Right hindlimb (tissue), 1 donor: ENCODE measurements at places on chromosomes 7 and 10.

DNA sequence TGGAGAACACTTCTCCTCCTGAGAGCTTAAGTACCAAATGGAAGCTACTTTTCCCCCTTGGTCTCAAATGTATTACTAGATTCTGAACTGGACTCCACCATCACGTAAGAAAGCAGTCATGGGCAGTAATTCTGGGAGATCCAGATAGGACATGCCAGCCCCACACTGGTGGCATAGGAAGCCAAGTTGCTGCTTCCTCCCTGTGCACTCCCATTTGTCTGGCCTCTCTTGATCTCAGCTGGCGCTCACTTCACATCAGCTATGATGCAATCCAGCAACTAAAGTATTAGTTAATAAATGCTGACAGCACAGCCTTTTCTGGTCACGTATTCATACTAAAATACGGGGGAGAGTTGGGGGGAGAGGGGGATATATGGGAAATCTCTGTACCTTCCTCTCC, 3.4 kb upstream of the IL6 start:
- DNase-seq: no peak

DNA sequence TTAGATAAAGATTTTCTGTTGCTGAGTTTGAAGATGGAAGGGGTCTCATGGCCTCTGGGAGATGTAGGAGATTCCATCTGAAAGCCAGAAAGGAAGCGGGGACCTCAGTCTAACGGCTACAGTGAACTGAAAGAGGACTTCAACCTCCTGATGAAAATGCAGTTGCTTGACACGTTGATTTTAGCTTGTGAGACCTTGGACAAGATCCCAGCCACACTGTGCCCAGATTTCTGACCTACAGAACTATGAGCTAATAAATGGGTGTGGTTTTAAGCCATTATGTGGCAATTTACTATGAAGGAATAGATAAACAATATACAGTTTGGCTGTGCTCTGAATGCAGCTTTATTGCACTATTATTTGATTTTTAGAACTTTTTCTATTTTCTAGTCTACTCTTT, 342.3 kb upstream of the SEMA3D start:
- DNase-seq: no peak

DNA sequence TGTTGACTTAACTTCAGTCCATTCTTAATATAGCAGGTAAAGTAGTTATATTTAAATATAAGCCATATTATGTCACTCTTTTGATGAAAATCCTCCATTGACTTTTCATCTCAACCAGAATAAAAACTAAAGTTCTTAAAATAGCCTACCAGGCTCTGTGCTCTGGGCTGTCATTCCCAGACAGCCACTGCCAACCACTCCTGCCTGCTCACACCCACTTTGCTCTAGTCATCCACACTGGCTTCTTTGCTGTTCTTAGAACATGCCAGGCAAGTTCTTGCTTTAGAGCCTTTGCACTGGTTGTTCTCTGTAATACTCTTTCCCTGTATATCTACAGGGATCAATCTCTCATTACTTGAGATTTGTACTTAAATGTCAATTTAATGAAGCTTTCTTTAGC, 80.6 kb downstream of the ZEB1 start:
- no peak for DNase-seq

GRCh38 chr10:4649886-4650508, 176.0 kb upstream of the AKR1E2 start:
- DNase-seq: no peak

- DNase-seq: no peak
These were observed 4.6 kb upstream of the ZNF862 start for GRCh38 chr7:149833495-149834130.

DNA sequence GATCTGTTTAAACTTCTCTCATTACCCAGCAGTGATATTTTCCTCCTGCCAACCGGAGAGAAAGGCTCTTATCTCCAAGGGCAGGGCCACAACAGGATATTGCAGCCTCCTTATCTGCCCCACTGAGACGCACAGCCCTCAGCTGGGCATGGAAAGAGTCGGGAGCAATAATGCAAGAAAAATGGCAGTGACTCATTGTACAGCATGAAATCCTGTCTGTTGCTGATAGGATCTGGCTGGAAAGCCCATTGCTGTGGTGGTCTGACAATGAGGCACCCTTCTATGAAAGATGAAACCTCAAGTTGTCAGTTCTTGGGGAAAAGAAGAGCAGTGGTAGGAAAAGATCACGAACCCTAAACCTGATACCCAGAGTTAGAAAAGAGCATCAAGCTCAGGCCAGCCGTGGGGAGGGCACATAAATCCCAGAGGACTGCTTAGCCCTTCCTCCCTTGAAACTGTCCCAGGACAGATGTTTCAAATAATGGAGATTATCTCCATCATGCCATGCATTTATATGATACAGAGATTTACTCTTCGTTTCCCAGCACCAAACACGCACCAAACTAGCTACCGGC, 47.0 kb upstream of the FIGNL1 start:
- DNase-seq: no peak

DNA sequence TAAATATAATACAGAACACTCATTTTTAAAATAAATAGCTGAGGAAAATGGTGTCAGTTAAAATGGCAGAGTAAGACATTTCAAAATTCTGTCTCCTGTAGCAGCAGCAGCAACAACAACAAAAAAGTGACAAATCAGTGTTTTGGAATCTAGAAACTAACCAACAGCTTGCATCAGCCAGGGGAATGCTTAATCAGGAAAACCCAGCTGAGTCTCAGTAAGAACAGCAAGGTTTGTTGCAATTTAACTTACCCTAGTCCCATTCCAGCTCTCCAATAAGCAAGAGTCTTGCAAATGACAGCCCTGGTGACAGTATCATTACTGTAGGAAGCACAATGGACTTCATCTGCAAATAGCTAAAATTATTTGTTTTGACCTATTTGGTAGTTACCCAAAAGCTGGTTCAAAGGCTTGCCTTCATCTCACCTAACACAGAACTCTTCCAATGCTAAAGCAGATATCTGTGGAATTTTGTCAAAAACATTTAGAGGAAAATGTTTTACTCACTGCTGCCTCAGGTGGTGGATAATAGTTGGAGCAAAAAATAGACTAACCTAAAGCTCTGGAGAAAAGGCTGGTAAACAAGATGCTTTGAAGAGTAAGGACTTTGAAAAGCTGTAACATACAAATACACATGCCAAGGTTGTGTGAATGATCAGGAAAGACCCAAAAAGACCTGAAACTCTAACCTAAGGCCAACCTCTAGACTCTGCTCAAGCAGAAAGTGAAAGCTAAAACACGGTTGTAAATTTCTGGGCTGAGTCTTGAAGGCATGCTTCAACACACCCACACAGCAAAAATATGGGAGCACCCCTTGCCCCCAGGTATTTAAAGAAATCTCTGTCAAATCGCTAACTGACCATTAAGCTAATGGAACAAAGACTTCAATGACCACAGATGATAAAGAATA, 9.9 kb upstream of the ARHGAP22 start:
- DNase-seq: no peak

DNA sequence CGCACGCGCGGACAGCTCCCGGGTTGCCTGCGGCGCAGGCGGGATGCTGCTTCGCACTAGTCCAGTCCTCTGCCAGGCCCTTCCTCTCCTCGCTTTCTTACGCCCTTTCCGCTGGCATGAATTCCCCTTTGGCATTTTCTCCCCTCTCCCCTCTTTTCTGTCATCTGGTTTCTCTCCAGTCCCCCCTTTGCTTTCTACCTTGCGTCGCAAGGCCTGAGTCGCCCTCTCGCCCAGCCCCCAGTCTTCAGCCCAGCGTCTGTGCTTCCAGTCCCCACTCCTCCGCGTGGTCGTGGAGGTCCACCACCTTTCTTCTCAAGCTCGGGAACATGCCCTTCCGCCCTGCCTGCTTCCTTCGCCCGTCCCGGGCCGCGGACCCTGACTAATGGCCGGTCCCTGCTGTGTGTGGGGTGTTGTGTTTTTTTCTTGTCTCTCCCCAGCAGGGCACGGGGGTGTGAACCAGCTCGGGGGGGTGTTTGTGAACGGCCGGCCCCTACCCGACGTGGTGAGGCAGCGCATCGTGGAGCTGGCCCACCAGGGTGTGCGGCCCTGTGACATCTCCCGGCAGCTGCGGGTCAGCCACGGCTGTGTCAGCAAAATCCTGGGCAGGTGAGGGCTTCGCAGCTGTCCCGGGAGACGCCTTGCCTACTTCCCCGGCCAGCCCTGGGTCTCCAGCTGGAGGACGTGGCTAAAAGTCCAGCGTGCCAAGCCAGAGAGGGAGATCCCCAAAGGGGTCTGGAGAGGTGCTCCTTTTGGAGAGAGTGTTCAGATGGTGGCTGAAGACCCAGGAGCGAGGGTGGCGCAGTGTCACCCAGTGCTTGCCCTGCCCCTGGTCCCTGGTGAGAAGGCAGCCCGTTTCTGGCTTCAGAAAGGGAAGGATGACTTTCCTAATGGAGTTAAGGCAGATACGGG, 4.2 kb downstream of the PAX2 start:
- DNase-seq: no peak

- peak; percentile 77 for DNase-seq
These were observed 513 bp downstream of the ODAD2 start for GRCh38 chr10:27998178-27998953.

- peak; percentile 39 for DNase-seq
These were observed 63.0 kb downstream of the ABRAXAS2 start for GRCh38 chr10:124864421-124865193.

GRCh38 chr10:31239961-31240360, 79.1 kb upstream of the ZEB1 start:
- DNase-seq: no peak

GRCh38 chr10:122492006-122492405, 30.7 kb downstream of the HTRA1 start:
- DNase-seq: no peak

- DNase-seq: no peak
These were observed 202.6 kb upstream of the PPP2R2D start for GRCh38 chr10:131698232-131698631.

- DNase-seq: no peak
These were observed 9.7 kb downstream of the TACR2 start for GRCh38 chr10:69406816-69407580.

DNA sequence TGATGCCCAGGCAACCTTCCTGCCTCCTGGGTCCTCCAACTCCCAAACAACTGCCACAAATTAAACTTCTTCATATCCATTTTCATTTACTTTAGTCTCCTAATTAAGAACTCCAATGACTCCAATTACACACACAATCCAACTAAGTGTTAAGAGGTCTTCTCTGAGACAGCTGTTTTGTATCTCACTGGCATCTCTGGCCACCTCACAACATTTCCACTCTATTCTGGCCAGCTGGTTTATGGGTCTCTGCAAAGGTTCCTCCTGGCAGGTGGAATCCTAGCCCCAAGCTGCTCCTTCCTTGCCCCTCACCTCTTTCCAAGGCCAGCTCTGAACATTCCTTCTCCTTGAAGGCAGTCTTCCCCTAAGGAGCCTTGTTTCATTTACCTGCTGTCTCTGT, 123.1 kb upstream of the HPS1 start:
- no peak for DNase-seq

GRCh38 chr7:44287488-44288380, 37.7 kb downstream of the CAMK2B start:
- DNase-seq: no peak

- DNase-seq: no peak
These were observed 15.1 kb upstream of the RALA start for GRCh38 chr7:39608278-39608677.

- DNase-seq: no peak
These were observed 16.0 kb upstream of the RASGEF1A start for GRCh38 chr10:43282881-43283280.

DNA sequence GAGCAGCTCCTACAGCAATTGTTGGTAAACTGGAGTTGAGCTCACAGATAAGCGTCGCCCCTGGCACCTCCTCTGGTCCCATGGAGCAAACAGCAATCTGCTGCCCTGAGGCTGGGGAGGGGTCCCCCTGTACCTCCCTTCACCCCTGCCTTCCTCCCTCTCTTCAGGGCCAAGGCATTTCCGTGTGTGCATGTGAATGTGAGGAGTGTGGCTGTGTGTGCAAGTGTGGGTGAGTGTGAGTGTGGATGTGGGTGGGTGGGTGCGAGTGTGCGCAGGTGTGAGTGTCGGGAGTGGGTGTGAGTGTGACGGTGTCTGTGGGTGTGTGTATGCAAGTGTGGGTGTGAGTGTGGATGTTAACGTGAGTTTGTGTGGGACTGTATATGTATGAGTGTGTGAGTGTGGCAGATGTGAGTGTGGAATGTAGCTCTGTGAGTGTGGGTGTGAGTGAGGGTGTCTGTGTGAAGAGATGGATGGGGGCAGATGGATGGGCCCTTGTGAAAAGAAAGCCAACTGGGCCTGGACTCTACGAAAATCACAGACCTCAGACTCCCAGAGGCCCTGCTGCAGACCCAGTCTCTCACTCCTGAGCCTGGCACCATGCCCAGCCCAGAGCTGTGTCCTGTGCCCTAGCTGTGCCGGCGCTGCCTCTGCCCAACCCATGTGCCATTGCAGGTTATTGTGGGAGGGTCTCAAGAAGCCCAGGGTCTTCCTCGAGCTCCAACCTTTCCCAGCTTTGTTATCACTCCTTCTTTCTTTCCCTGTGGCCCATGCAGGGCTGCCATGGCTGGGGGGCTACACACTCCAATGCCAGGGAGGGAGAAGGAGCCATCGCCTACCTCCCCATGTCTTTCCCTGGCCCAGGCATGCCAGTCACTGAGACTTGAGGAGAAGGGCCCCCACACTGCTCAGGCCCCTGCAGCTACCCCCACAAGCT, 73.9 kb downstream of the GRID1 start:
- DNase-seq: no peak

DNA sequence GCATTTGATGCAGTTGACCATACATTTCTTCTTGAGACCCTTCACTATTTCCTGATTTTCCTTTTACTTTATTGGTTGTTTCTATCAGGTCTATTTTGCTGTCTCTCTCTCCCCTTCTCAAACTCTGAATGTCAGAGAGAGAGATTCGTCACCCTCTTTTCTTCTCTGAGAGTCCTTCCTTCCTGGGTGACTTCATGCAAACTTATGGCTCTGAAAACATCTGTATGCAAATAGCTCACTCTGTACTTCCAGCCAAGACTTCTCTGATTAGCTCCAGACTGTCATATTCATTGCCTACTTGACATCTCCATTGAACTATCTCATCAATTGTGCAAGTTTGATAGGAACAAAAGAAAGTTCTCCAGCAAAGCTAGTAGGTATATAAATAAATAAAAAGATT, 191.7 kb upstream of the KLF6 start:
- no peak for DNase-seq

DNA sequence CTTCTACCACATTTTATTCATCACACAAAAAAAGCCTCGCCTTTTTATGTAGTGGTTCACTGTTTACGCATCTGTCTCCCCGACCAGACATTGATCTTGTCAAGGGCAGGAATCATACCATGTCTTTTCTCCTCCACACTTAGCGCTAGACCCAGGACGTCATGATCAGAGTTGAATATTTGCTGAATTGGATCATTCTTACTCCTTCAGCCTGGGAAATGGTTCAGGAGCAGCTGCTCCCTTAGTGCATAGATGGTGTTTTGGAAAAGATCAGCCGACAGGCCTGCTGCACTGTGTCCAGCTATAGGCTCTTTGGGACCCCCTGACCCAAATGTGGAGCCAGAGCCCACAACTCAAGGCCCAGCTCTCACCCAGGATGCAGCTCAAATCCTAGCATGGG, 249.1 kb upstream of the TMEM72 start:
- no peak for DNase-seq

DNA sequence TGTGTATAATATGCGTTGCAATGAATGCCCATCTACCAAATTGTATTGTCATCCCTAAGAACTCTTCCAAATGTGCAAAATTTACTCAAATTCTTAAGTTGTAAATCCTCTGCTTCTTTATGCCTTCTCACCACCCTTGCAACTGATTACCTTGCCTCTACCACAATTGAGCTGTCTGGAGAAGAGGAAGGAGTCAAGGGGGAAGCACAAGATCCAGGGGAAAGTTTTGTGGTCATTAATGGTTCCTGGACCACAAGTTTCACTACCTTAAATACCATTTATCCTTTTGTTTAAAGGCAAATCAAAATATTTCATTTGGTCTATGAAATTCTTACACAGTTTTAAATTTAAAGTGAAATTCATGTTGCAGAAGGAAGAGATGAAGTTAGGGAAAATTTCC, 16.7 kb downstream of the CRPPA start:
- no peak for DNase-seq
